GF-D8 (cell line): ENCODE measurements at places on chromosomes 11 and 22.

DNA sequence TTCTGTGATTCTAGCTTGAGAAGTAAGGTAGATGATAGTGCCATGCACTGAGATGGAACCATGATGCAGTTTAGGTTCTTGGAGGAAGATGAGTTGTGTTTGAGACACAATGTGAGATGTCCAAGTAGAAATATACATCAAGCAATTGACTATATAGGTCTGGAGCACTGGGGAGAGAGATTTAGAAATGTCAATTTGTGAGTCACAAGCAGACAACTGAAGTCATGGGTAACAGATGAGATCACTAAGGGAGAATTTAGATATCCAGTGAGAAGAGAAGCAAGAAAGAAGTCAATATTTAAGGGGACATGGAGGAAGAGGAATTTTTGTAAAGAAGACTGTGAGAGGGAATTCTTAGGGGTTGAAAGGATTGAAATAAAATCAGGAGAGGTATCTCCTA, 65.1 kb upstream of the RRAS2 start:
- no peak for DNase-seq

- no peak for DNase-seq
Measured at GRCh38 chr11:34676227-34676626, 55.3 kb downstream of the EHF start.

- DNase-seq = no peak
Measured at GRCh38 chr11:2507945-2508749, 63.3 kb downstream of the KCNQ1 start.

- DNase-seq = no peak
Measured at GRCh38 chr22:37253126-37253660, 9.1 kb upstream of the RAC2 start.

- no peak for DNase-seq
Measured at GRCh38 chr22:35349704-35350538, 31.0 kb upstream of the HMOX1 start.
